ENCODE measurements at places on chromosomes 16 and 17. TPM values are rescaled to one million over a fixed set of nuclear protein-coding genes. Genes with fewer than 3 reads are reported as not detected.

GRCh38 chr16:52545222-52545897, 1.6 kb downstream of the TOX3 start:
- no peak for DNase-seq

GRCh38 chr16:50876263-50876662, 134.4 kb downstream of the CYLD start:
- DNase-seq: no peak

DNA sequence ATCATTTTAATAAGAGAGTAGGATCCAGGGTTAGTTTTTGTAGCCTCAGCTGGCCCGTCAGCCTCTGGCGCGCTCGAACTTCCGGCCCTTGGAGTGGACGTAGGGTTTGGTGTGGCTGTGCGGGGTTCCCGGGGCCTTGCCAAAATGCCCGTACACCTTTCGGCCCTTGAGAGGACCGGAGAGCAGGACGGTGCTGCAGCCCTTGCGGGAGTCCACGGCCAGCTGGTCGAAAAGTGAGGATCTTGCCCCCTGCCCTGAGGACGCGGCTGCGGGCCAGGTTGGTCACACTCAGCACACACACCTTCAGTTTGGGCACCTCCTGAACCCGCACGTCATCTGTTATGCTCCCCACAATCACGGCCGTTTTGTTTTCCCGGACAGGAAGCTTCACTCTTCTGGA, 42.2 kb upstream of the CNTNAP4 start:
- no peak for DNase-seq

RHBDL3 gene
- total RNA-seq: 0.82 TPM

JPH3 gene
- total RNA-seq: not detected

- peak; percentile 77 for DNase-seq
These were observed 1.6 kb downstream of the MYO1C start for GRCh38 chr17:1490643-1491442.

NPIPB9 gene
- total RNA-seq: 3.7 TPM

GINS2 gene
- total RNA-seq: 53.5 TPM

CLEC19A gene
- total RNA-seq: not detected
